Pons (tissue), 1 donor: ENCODE measurements at places on chromosomes 12 and 14.

GRCh38 chr14:105487986-105488777 is 1.5 kb downstream of the CRIP1 start:
- DNase-seq = no peak

GRCh38 chr12:40212566-40212965 is 12.2 kb upstream of the LRRK2 start:
- DNase-seq = no peak

DNA sequence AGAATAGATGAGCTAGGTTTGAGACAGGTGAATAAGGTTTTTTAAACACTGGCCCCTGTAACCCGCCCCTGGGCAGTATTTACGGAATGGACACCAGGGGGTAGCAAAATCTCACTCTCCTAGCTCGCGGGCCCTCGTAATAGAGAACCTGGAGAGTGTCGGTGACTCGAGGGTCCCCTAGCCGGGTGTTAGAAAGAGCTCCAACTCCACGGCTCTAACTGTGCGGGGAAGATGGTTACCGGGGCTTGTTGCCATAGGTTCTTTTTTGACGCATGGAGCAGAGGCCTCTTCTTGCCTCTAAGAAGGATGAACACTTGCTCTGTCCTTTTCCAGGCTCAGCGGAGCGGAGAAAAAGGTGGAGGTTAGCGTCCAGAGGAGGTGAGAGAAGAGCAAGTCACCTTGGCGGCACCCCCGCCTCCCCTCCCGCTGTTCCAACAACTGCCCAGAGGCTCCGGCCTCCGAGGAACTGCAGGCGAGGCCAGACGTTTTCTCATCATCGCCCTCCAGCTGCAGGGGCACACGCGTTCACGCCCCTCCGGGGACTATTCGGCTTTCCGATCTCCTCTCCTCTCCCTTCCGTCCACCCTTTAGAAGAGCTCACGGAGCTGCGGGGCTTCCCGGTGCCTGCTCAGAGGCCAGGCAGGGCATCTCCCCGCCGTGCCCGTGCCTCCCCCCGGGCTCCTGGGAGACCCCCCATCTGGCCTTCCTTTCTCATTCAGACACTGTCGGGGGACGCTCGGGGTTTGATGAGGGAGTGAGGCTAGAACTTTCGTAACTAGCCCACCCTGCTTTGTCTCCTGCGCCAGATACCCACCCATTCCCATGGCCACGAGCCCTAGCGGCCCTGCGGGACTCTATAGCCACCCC is 1.4 kb upstream of the ARHGEF40 start:
- DNase-seq = peak; percentile 73

DNA sequence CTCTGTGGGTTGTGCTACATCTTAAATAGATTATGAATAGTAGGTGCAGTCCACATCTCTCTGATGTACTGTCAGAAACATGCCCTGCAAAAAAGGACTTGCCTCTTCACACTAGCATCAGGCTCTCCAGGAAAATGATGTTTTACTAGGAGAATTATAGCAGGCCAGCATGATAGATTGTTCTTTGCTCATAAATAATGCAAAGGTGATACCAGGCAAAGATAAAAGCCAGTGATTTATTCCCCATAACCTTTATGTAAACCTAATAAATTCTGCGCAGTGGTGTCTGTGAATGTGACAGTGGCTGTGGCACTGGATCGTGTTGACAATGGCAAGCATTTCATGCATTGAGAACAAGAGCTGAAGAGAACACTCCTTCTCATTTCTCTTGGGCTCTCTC is 646.5 kb upstream of the SEL1L start:
- DNase-seq = no peak

- peak; percentile 85 for DNase-seq
Observed at GRCh38 chr14:63435838-63436237, 107.3 kb downstream of the PPP2R5E start.

- no peak for DNase-seq
Observed at GRCh38 chr14:92176476-92176875, 54.7 kb downstream of the CPSF2 start.

DNA sequence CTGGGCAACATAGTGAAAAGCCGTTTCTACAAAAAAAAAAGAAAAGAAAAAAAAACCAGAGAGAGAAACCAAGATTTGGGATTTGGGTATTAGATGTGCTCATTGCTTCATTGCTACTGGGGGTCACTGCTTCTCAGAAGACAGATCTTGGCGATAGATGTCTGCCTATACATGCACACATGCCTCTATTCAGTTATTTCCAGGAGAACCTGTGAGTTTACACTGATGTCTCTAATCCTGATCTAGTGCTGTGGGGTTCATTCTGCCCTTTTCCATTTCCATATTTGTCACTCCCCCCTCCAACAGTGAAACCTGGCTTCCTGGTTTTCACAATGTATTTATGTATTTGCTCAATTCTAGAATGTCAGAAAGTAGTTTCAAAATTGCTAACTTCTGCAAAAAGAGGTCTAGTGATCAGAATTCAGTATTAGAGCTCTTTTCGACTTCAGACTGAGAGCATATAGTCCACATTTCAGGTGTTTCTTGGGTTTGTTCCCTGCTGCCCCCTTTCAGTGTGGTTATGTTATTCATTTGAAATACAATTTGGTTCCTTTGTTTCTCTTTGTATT is 111.0 kb downstream of the SLC25A47 start:
- DNase-seq = no peak

- peak; percentile 19 for DNase-seq
Observed at GRCh38 chr12:132881818-132882217, 5.6 kb downstream of the CHFR start.

- DNase-seq = no peak
Observed at GRCh38 chr14:44384093-44384492, 123.0 kb downstream of the FSCB start.

DNA sequence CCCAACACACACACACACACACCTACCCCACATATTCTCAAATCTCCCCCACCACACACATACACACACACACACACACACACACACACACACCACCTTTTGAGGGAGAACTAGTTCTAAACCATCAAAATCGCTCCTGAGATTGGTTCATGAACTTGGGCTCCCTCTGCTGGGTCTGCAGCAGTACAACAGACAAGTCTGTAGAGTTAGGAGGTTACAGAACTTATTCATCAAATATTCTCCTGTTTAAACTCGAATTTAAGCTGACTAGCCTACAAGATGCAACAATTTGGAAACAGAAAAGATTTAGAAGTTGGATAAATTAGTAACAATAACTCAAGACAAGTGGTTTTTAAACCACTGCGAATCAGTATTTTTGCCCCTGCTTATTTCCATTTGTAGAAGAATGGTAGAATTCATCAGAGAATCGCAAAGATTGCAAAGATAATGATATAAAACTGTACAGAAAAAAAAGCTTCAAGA is 136.4 kb upstream of the USP15 start:
- DNase-seq = peak; percentile 34

DNA sequence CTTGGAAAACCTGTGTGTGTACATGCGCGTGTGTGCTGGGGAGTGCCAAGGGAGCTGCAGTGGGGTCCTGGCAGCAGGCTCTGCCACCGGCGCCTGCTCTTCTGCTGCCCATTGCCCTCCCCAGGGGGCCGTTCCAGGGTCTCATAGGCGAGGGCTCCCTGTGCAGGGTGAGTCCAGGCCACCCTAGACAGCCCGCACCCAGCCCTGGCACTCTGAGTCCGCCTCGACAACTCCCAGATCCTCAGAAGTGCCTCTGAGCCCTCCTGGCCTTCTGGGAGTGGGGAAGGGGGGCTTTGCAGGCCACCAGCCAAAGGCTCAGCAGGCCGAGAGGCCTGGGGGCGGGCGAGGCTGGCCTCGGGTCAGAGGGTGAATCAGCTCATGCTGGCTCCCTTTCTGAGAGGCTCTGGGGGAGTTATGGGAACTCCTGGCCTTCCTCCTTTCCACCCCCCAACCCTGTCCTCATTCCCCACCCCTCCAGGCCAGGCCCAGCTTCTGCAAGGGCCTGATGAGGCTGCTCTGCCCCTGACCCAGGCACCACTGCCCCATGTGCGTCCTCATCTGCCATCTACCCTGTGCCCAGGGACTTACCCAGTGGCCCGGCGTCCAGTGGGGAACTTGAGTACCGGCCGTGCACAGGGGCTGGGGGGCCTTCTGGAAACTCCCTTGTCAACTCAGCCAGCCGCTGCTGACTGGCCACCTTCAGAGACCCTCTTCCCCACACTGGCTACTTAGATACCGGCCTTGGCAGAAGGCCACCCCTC is 2.1 kb upstream of the TEDC1 start:
- DNase-seq = no peak

DNA sequence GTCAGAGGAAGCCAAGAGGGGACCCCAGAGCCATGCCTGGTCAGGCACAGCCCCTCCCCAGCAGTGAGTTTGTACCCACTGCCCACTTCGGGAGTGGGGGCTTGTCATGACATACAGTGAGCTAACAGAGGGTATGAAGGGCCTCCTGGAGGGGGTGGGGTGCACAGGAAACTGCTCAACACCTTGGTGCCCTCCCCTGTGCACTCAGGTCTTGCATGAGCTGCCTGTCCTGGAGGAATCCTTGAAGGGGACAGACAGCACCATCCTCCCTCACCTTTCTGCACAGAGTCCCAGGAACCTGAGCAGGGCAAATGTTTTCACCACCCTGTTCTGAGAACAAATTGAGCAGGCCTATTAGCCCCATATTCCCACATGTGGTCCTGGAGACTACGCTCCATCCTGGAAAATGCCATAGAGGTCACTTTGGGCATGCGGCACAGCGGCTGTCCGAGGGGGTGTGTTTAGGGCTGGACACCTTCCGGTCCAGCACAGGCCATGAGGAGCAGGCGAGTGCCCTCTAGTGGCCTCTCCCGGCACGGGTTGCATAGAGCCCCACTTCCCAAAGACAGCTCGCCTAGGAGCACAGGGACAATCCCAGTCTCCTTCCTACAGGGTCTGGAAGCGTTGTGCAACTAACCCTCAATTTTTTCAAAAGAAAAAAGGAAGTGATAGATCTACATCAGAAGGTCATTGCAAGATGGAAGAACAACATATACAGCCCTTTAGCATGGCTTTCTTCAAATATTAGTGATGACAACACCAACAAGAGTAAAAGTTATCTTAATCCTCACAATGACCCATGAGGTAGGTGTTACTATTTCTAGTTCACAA is 31.9 kb upstream of the ZFP36L1 start:
- peak; percentile 48 for DNase-seq

DNA sequence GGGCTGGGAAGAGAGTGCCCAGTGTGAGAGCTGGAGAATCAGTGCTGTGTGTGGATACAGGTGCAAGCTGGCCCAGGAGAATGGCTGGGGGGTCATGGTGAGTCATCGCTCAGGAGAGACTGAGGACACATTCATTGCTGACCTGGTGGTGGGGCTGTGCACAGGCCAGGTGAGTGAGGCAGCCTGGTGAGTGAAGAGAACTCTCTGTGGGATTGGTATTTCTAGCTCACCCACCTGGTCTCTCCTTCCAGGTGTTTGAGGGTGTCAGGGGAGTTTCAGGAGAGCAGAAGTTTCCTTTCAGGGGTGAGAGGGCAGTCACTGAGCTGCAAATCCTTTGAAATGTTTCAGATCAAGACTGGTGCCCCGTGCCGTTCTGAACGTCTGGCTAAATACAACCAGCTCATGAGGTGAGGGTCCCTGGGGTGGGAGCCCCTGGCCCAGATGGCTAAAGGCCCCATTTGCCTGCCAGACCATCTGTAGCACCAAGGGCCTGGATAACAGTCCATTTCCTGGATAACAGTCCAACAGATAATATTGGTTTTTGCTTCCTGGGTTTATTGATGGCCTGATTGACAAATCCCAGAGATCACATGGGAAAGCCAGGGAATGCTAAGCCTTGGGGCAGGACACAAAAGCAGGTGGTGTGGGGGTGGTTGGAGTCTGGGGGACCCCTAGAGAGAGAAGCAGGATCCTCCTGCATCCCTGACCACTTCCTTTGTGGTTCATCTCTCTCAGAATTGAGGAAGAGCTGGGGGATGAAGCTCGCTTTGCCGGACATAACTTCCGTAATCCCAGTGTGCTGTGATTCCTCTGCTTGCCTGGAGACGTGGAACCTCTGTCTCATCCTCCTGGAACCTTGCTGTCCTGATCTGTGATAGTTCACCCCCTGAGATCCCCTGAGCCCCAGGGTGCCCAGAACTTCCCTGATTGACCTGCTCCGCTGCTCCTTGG is 5.5 kb upstream of the ATN1 start:
- DNase-seq = no peak
